ENCODE measurements at places on chromosomes 5 and 9.
A peak's percentile ranks its signal among the peaks of the same experiment; 100 is the strongest.

GRCh38 chr5:173612948-173613347, 3.5 kb downstream of the BOD1 start:
- no peak for DNase-seq

DNA sequence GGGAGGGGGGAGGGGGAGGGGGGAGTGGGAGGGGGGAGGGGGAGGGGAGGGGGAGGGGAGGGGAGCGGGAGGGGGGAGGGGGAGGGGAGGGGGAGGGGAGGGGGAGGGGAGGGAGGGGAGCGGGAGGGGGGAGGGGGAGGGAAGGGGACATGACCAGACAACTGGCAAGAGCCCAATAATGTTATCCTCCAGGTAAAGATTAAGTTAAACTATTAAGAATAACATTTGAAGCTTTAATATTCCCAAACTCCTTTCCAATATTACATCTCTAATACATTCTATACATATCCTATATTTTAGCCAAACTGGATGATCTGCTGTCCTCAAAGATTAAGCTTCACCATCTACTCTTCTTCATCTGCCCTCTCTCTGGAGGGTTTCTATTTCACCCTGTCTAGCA, 25.8 kb downstream of the C5 start:
- DNase-seq, result no peak

- peak; percentile 59 for DNase-seq
Measured at GRCh38 chr9:5953743-5954707, 61.4 kb downstream of the RANBP6 start.

DNA sequence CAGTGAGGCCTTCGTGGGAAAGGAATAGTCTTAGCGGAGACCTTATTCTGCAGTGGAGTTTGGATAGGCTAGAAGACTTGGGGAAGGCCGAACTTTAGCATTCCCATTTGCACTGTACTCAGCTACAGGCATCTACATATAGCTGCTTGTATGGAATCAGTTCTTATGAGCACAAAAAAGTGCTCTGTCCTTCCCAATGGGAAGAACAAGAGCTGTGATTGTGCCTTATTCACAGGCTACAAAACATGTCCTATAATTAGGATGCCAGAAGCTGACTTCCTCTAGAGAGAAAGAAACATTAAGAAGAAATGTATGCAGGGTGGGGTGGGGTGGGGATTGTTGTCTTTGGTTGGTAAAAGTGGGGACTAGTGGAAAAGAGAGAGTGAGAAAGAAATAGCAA, 154.7 kb downstream of the ATP10B start:
- DNase-seq, result no peak

DNA sequence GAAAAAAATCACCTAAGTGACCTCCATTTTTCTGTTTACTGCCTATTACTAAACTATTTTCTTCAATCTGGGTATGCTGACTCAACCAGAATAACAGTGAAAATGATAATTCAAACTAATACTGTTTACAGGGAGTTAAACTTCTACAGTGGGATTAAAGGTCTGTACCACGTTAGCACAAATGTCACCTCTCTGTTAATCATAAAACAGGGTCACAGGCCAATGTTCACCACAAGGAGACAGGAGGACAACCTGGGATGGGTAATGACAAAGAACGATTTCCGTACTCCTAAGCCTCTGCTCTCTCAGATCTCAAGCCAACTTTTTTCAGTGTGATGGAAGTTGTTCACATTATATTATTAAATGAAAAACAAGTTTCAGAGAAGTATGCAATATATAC, 2.3 kb downstream of the ALDOB start:
- no peak for DNase-seq

DNA sequence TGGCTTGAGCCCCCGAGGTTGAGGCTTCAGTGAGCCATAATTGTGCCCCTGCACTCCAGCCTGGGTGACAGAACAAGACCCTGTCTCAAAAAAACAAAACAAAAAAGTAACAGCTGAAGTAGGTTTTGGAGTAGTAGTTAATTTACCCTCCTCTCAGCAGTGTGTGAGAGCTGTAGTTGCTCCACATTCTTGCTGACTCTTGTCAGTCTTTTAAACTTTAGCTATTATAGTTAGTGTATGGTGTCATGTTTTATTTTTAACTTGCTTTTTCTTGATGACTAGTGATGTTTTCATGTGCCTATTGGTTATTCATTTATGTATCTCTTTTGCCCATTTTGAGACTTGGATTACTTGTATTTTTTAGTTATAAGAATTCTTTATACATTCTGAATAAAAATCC, 52.9 kb upstream of the DHFR start:
- DNase-seq, result no peak

GRCh38 chr5:130836729-130837649, 328.1 kb downstream of the HINT1 start:
- DNase-seq, result peak; percentile 11

GRCh38 chr5:66958980-66959641, 237.5 kb downstream of the CD180 start:
- DNase-seq, result no peak

DNA sequence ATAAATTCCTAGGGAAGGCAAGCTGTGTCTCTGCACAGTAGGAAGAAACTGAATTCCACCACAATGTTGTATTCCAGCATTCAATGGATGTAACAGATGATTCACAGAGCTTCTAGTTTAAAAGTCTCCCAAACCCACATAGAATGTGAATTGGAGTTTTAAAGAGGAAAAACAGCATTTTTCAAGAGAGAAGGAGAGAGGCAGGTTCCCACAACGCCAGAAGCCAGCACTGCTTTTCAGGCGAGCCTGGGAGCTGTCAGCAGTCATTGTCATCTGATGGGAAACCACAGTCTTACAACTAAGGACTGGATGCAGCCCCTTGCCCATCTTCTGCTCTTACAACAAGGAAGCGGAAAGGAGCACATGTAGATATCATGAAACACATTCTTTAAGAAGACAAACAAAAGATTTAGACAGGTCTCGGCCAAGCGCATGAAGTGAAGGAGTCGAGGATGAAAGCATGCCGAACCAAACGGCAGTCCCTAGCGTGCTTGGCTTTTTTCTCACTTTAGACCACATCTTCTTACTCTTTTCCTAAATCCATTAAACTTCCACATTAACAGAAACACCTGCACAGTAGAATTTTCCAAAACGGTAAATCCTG, 638 bp downstream of the DIRAS2 start:
- DNase-seq, result no peak

- DNase-seq, result no peak
Measured at GRCh38 chr9:109791003-109791677, 11.1 kb downstream of the PALM2AKAP2 start.

GRCh38 chr9:136143215-136144001, 24.7 kb upstream of the TMEM250 start:
- DNase-seq, result peak; percentile 56

GRCh38 chr5:176675676-176676360, 28.5 kb downstream of the TSPAN17 start:
- peak; percentile 37 for DNase-seq

DNA sequence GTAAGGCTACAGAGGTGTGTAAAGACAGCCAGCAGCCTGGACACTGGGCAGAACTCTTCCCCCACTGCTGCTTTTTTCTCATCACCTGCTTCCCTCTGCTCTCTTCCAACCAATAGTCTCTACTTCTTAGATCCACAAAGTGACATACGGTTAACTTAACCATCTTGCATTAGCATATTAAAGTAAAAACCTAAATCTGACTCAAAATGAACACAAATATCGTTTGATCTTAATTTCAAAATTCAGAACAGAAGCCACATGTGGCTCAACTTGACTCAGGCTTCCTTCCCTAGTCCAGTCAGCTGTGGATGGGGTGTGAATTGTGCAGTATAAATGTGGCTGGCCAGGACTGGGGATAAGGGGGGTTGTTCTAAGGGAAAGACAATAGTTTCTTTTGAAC, 114.3 kb downstream of the STARD4 start:
- no peak for DNase-seq

DNA sequence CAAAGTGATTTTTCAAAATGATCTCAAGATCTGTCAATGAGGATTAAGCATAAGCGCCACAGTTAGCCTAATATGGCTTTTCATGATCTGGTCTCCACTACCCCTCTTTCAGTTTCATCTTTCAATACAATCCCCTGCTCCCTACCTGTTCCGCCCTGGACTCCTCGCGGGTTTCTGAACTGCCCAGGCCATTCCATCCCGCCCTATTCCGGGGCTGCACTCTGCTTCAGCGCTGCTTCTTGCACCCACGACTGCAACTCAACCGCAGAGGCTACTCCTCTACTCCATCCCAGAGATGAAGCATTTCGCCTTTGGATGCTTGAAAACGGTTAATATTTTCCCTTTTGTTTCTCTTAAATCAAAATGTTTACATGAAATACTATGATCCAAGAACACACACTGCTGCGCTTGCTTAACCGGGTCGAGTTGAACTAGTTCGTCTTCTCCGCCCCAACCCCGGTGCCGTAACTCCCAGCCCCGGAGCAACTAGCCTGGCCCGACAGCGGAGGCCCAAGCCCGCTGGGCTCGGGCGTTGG, 716 bp upstream of the OTULIN start:
- peak; percentile 43 for DNase-seq

DNA sequence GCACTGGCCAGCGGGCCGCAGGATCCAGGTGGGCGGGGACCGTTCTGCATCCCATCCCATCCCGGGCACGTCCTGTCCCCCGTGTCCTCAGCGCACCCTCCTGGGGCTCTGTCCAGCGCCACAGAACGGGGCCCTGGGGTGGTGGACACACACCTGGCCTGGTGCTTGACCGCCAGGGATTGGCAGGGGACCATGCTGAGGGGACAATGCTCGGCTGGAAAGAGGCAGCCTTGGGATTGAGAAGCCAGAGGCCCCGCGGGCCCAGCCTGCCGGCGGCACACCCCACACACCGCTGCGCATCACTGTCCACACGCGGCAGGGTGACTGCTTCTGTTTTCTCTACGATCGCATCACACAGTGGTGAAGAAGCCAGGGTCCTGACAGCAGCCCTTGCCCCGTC, 33.0 kb downstream of the SLC12A7 start:
- DNase-seq, result no peak

GRCh38 chr5:143496943-143497342, 93.5 kb upstream of the NR3C1 start:
- no peak for DNase-seq

- no peak for DNase-seq
Measured at GRCh38 chr9:38284588-38285051, 107.9 kb upstream of the ALDH1B1 start.

- no peak for DNase-seq
Measured at GRCh38 chr5:115751176-115751575, 65.3 kb downstream of the CDO1 start.

GRCh38 chr9:131728961-131729360, 10.9 kb downstream of the RAPGEF1 start:
- no peak for DNase-seq

GRCh38 chr5:177113566-177114424, 19.8 kb upstream of the NSD1 start:
- DNase-seq, result peak; percentile 88

DNA sequence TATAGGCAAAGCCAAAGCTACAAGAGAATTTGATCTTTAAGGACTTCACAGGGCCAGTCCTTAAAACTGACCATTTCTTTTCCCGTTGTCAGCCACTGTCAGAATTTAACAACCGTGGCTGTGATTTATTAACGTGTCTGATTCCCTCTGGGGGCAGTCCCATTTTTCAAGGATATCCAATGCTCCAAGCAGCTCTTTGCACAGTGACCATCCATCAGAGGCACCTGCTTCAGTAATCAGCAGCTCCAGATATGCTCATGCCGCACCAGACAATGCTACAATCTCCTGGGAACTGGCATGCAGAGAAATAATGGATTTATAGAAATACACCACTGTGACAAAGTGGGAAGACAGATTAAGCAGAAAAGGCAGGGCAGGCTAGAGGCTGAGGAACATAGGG, 163.3 kb upstream of the PPP1R2B start:
- no peak for DNase-seq

DNA sequence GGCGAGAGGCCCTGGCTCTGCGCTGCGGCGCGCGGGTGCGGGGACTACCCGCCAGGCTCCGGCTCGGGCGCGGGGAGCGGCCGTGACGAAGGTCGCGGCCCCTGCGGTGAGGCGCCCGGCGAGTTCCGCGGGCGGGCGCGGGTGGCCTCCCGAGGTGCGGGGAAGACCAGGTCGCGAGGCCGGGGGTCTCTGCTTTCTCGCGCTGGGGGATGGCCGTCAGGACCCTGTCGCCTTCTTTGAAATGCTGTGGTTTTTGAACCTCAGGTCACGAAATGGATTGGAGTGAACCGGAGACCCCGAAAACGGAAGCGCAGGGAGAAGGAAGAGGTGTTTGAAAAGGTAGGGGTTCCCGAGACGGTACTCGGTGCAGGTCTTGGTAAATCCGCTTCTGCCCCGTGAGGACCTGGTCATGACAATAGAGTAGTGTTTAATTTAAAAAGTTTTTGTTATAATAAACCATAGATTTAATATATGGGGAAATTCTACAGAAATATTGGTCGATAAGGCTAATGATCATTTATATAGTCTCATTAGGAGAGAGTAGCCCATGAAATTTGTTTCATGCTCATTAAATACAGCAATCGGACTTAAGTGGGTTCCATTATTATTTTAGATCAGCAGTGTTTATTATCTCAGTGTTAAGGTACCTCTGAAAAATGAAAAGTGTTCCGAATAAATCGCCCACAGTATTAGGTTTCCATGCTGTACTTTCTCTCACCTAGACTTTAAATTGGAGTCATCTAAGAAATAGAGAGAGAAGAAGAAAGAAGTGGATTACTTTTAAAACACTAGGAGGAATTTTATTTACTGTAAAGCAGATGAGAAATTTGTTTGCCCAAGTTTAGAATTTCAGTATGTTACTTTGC, 279.0 kb downstream of the AOPEP start:
- DNase-seq, result peak; percentile 12

GRCh38 chr9:86252870-86253269, 6.6 kb downstream of the C9orf153 start:
- DNase-seq, result peak; percentile 10

DNA sequence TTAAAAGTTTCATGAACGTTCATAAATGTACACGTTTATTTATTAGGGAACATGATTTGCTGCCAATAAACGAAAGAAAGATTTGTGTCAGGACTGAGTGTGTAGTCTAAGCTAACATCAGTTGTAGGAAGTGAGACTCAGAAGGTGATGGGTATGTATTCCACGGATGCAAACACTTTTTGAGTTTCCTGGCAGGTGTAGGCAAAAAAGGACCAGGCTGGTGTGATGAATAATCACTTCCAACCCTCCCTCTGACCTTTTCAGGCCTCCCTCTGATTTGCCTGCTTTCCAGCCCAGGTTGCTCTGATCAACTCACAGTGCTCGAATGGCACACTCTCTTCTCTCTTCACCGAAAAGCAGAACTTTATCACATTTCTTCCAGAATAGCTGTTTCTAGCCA, 51.8 kb downstream of the BASP1 start:
- DNase-seq, result no peak

GRCh38 chr9:20031836-20032235, 243.0 kb upstream of the SLC24A2 start:
- no peak for DNase-seq

GRCh38 chr5:135011355-135012032, 22.5 kb downstream of the PITX1 start:
- no peak for DNase-seq

DNA sequence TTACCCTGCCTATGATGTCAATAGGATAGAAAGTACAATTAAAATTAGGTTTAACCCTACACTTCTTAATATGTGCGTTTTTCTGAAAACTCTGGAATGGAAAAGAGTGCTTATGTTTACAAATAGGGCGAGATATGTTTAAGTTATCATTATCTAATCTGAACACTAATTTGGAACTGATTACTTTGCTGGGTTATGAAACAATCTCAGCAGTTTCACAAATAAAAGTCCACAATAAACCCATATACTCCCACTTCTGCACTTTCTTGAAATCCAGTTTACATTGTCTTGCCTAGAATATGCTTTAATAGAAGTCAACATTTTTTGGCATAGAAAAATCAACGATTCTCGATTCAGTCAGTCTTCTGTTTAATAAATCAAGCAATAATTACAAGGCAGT, 236.3 kb downstream of the NFIB start:
- no peak for DNase-seq

All from hematopoietic multipotent progenitor cell treated with erythropoietin and hydrocortisone succinate and interleukin-3 and kit ligand, for 4 days (in vitro differentiated cells).